Right lobe of liver (tissue), 6 donors: ENCODE measurements at places on chromosomes 7 and 10.

- no peak overlapping the region for H3K4me3 ChIP-seq
- H3K27me3 ChIP-seq, result no peaks in the 10 kb centered on the region
Observed at GRCh38 chr10:46310143-46310514, 23.3 kb downstream of the ANTXRL start.

- no peak overlapping the region for H3K27ac ChIP-seq
- no peak for DNase-seq
- H3K36me3 ChIP-seq, result no peaks in the 10 kb centered on the region
- H3K27me3 ChIP-seq, result no peaks in the 10 kb centered on the region
- H3K4me3 ChIP-seq, result no peak overlapping the region
Observed at GRCh38 chr10:127405221-127405620, 143.9 kb upstream of the NPS start.

DNA sequence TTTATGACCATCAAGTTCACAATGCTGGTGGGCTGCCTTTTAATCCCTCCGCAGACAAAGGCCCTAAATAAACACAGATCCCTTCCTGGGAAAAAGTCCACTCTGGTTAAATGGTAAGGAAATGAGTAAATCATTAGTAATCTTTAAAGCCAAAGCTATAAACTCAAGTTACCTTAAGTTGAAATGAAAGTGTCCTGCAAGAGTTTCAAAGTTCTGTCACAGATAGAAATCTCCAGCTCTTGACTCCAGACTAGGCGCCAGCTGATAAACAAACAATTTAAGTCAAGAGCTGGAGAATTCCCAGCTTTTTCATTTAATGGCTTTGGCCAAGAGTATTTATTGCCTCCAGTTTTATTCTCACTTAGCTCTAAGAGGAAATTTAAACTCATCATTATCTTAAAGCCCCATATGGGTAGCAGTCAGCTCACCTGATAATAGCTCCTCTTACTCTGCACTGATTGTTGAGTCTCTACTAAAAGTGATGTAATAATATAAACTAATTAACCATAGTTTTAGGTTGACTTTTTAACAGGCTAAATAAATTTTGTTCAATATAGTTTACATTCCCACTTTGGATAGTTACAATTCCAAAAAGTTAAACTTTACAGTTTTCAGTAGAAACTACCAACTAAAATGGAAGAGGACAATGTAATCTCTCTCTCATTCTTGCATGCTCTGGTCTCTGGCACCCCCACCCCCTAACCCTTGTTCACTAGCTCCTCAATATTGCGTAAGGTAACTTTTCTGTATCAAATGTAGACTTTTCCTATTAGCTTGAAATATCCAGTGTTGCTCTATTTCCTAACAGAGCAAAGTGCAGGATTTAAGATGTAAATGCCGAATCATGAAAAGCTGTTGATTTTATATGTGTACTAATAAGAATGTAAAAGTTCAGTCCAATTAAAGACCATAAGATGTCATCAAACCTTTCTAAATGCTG is 56.1 kb downstream of the HIBADH start:
- H3K4me3 ChIP-seq, result peak overlapping the region; percentile 30
- H3K27me3 ChIP-seq, result no peaks in the 10 kb centered on the region
- no peaks in the 10 kb centered on the region for H3K36me3 ChIP-seq
- H3K27ac ChIP-seq, result peak overlapping the region; percentile 84
- no peaks in the 10 kb centered on the region for H3K4me1 ChIP-seq

DNA sequence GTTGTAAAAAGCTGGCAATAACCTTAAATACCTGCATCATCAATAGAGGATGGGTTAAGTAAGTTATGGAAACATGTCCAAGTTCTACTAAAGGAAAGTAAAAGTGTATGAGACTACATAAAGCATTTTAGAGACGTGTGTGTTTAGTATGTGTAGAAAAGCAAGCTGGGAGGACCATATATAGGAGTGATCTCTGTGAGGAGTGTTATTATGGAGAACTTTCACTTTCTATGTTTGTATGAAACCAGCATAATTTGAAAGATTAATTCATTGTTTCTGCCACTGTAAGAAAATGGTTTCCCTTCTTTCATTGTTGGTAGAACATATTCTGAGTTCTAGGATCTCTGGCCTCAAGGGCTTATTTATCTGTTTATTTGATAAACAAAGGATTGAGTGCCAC is 19.2 kb upstream of the PDLIM1 start:
- DNase-seq, result no peak
- no peak overlapping the region for H3K4me3 ChIP-seq
- H3K27me3 ChIP-seq, result no peaks in the 10 kb centered on the region
- peaks cover 8% of the 10 kb centered on the region for H3K4me1 ChIP-seq

- H3K27ac ChIP-seq, result no peak overlapping the region
- no peaks in the 10 kb centered on the region for H3K4me1 ChIP-seq
- H3K36me3 ChIP-seq, result no peaks in the 10 kb centered on the region
Observed at GRCh38 chr10:84596585-84596984, 268.2 kb downstream of the CCSER2 start.

DNA sequence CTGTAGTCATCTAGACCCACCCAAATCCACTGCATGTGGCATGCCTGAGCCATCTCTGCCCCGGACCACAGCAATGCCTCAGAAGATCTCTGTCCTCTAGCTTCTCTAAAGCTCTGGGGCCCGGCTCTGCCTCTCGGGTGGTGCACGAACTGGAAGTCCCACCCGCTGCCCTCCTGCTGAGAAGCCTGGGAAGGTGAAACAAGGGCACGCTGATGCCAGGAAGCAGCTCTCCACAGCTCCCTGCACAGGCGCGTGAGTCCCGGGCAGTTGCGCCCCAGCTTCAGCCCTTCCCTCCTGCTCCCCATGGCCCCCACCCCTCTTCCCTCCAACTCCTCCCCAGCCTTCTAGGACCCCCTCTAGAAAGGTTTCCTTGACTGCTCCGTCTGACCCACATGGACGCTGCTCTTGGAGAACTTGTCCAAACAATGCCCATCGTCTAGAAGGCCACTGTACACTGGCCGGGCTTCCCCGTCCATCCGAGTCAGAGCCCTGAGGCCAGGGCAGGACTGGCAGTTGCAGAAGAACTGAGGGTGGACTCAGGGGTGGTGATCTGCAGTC is 12.8 kb downstream of the KCNH2 start:
- H3K27ac ChIP-seq, result no peak overlapping the region
- no peaks in the 10 kb centered on the region for H3K36me3 ChIP-seq
- H3K4me1 ChIP-seq, result no peaks in the 10 kb centered on the region
- DNase-seq, result no peak

DNA sequence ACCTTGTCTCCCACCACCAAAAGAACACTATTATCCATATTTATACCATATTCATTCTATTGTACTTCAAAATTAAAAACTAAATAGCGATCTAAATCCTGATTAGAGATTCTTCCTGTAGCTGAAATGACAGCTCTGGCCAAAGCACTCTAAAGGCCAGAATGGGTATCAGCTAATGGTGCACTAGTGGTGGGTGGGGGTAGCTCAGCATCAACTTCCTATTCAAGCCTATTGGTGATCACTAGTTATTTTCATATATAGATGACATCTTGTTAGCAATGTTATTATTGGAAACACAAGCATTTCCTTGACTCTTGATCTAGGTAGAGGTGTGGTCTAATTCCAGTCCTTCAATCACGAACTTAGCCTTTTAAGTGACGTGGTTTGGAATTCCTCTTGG is 43.6 kb downstream of the TET1 start:
- DNase-seq, result no peak
- H3K36me3 ChIP-seq, result no peaks in the 10 kb centered on the region
- no peaks in the 10 kb centered on the region for H3K27me3 ChIP-seq
- H3K4me1 ChIP-seq, result no peaks in the 10 kb centered on the region
